ENCODE measurements at places on chromosomes 4 and X. TPM values are rescaled to one million over a fixed set of nuclear protein-coding genes. Genes with fewer than 3 reads are reported as not detected.

PPP4R3C gene
- total RNA-seq = not detected

GRCh38 chrX:152918707-152919106, 20.8 kb downstream of the ZNF185 start:
- DNase-seq = no peak

GRCh38 chr4:25383647-25384046, 6.6 kb downstream of the ANAPC4 start:
- DNase-seq = no peak

- no peak for DNase-seq
These were observed 21.9 kb upstream of the ZDHHC15 start for GRCh38 chrX:75544786-75545185.

NAP1L2 gene
- total RNA-seq = 1.0 TPM

DNA sequence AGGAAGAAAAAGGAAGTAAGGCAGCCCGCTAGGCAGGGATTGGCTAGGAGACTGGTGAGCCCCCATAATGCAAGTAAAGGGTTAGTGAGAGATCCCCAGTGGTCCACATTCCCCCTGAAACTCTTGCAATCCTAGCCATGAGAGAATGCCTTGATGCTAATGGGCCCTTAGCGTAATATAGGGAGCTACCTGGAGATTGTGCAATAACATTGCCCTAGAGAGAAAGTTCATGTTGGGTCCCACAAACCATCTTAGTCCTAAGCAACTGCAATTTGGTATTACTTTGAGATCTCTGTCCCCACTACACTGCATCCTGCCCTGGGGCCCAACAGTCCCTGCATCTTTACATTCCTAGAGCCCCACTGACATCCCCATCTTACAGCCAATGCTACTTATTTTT, 188.5 kb downstream of the KLHL4 start:
- DNase-seq = no peak

DNA sequence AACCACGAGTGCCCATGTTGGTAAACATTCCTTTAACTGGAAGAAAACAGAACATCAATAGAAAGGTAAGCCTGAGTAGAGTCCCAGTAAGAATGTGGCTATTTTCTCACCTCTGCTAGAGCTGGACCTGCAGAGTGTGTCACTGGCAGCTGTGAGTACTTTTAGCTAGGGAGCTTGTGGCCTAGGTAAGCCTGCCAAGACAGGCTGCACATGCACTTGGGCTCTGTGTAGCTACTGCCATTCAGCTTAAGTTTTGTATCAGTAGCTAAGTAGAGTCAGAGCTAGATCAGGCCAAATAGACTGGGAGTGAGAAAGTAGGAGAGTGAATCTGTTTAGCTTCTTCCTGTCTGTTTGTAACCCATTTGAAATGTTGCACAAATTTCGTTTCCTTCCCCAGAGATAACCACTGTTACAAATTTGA, 35.3 kb downstream of the RBPJ start:
- DNase-seq = no peak

GRCh38 chr4:68182382-68182820, 52.7 kb upstream of the TMPRSS11F start:
- no peak for DNase-seq

DNA sequence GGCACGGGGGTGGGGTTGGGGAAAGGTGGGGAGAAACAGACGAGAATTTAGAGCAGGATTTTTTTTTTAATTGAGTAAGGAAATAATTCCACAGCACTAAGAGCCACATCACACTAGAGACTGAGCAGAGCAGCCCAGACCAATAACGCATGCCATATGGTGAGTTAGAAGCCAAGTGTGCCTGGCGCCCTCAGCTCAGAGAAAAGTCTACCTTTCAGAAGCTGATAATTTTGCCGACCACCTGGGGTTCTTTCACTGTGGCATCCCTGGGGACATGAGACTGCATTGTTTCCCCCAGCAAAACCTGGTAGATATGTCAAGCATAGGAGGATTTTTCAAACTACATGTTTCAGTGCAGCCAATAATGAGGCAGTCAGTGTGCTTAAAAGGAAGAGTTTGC, 516.8 kb downstream of the SMARCA1 start:
- DNase-seq = no peak

DNA sequence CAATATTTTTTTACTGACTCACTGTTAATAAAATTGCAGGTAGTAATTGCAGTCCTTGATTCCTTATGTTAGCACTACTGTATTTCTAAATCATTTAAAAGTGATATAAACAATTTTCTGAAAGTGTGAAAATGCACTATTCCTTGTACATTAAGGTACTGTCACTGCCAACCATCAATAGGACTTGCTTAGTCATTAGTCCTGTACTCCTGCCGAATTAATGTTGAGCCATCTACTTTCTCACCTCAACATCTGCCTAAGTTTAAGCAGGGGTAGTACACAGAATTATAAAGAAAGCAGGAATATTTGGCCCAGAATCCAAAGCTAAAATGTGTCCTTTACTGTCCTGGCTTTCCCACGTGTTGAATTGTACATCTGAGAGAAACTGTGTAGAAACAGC, 87.0 kb upstream of the TRPC3 start:
- no peak for DNase-seq

- DNase-seq = no peak
These were observed 18.8 kb upstream of the TBC1D9 start for GRCh38 chr4:140774956-140775355.

GRCh38 chrX:12497832-12498591, 293.2 kb upstream of the PRPS2 start:
- no peak for DNase-seq

DNA sequence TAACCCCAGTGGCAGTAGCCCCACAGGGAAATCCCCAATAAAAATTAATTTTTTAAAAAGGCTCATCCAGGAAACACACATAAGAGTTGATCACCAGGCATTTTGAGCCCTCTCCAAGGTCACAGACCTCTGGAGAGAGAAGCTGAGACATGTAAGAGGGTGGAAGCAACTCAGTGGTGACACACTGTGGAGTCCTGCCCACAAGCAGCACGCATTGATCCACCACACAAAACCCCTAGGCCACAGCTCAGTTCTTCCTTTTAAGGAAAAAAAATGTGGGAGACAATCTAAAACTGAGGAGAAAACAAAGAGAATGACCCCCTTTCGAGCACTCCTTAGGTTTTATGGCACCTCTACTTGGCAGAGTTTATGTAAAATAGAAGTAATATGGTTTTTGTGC, 71.7 kb upstream of the S100G start:
- DNase-seq = no peak

- no peak for DNase-seq
These were observed 27.5 kb downstream of the SULT1E1 start for GRCh38 chr4:69832326-69833030.

Measured in activated CD8-positive, alpha-beta T cell treated with anti-CD3 and anti-CD28 coated beads, Interleukin-2, amount 10 ng/mL, durations not matched to agents 7 days and 5 days (primary cell).